ENCODE measurements at places on chromosomes 4 and X.

- no peak for DNase-seq
These were observed 16.2 kb downstream of the POU4F2 start for GRCh38 chr4:146654687-146655520.

DNA sequence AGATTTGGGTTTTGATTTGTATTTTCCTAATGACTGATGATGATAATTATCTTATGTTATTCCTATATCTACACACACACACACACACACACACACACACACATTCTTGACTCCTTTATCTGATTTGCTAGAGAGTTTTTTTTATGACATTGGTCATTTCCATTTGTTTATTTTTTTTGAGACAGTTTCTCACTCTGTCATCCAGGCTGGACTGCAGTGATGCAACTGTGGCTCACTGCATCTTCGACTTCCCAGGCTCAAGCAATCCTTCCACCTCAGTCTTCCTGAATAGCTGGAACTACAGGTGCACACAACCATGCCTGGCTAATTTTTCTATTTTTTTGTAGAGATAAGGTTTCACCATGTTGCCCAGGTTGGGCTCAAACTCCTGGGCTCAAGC is 6.7 kb downstream of the ZNF81 start:
- DNase-seq: no peak

- no peak for DNase-seq
These were observed 136.6 kb downstream of the AFF1 start for GRCh38 chr4:87071401-87071800.

- DNase-seq: no peak
These were observed 91.9 kb downstream of the EGF start for GRCh38 chr4:110004556-110004955.

- DNase-seq: no peak
These were observed 104.5 kb downstream of the UBE2NL start for GRCh38 chrX:143988356-143988755.

- no peak for DNase-seq
These were observed 369.1 kb upstream of the CLNK start for GRCh38 chr4:11053601-11054220.

- DNase-seq: peak; percentile 30
These were observed 18.8 kb upstream of the CHRNA9 start for GRCh38 chr4:40316333-40316781.

DNA sequence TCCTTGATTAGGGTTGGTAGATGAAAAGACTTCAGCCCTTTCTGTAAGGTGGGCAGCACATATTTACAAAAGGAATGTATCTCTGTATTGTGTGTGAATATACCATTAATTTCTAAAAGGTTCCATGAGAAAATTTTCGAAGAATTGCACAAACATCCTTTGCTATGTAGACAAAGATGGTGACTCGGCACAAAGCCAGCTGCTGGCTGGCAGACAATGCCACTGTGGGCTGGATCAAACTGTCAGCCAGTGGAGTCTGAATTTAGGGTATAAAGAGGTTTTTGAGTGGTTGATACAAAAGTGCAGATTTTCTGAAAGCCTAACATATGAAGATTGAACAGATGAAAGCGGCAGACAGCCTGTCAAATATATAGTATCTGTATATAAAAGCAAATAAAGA is 5.6 kb upstream of the TXK start:
- no peak for DNase-seq

DNA sequence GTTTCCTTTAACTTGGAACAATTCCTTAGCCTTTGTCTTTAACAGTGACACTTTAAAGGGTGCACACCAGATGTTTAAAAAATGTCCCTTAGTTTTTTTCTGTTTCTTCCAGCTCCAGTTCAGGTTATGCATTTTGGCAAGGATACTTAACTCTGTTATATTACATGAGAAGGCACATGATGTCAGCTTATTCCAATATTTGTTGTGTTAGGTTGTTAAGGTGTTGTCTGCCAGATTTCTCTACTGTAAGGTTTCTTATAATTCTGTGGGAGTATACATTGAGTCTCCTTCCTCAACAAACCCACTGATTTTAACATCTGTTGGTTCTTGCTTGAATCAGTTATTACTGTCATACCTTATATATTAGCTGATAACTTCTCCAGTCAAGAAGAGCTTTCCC is 33.3 kb downstream of the REST start:
- no peak for DNase-seq

DNA sequence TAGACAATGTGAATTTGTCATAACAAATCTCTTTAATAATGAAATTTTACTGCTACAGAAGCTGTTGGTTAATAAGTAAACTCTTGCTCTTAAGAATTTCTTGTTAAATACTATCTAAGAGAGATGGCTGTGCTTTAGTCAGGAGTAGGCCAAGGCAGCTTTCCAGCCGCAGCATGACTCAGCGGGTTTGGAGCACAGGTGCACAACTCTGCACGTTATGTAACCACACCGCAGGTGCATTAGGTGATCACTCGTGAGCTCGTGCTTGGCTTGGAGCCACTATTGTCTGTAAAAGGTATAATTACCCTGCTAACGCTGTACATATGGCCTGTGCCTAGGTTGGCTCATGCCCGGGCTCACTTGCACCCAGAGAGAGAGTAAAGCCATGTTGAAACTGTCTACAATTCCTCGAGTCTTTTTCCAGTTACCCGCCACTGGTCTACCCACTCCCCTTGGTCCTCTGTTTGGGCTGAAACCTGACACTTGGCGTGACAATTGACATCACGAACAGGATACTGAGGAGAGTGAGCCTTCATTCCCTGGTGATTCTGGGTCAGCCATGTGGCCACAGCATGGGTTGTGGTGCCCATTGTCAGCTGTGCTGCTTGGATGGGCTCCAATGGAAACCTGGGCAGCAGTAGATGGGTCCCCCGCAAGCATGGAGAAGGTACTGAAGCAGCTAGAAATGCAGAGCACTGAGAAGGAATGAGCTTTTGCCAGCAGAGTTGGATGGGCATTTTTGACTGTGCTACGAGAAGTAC is 18.4 kb upstream of the ANAPC4 start:
- no peak for DNase-seq

DNA sequence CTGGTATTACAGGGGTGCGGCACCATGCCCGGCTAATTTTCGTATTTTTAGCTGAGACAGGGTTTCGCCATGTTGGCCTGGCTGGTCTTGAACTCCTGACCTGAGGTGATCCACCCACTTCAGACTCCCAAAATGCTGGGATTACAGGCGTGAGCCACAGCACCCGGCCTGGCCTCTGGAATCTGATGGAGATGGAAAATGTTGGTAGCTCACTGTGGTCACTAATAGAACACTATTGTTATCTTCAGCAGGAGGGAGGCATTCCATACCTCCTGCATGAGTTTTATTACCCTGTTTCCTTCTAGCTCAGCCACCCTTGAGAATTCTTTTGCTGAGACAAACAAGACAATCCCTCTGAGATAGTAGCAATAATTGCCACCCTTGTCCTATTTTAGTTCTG is 105.0 kb downstream of the SHROOM3 start:
- no peak for DNase-seq

DNA sequence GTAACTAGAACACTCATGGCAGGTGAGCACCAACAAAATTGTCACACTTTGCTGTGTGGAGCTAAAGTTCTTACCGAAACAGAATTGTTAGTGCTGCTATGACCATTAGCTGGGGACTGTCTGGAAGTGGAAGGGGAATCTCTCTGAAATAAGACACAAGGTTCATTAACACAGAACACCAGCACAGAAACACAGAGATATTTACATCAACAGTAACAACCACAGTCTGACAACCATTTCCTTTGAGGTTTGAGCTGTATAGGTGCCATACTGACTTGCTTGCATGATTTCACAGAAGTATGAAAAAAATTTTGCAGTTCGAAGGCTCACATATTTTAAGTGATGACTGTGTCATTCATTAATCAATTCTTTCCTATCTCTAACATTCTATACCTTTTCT is 109.8 kb downstream of the NYX start:
- no peak for DNase-seq

- no peak for DNase-seq
These were observed 250.5 kb upstream of the PRKX start for GRCh38 chrX:3963980-3964379.

GRCh38 chrX:53704854-53705253 is 18.3 kb upstream of the HUWE1 start:
- DNase-seq: no peak

- no peak for DNase-seq
These were observed 44.9 kb downstream of the CXCL1 start for GRCh38 chr4:73914071-73914470.

- DNase-seq: no peak
These were observed 33.5 kb upstream of the SPANXD start for GRCh38 chrX:141732031-141732430.

DNA sequence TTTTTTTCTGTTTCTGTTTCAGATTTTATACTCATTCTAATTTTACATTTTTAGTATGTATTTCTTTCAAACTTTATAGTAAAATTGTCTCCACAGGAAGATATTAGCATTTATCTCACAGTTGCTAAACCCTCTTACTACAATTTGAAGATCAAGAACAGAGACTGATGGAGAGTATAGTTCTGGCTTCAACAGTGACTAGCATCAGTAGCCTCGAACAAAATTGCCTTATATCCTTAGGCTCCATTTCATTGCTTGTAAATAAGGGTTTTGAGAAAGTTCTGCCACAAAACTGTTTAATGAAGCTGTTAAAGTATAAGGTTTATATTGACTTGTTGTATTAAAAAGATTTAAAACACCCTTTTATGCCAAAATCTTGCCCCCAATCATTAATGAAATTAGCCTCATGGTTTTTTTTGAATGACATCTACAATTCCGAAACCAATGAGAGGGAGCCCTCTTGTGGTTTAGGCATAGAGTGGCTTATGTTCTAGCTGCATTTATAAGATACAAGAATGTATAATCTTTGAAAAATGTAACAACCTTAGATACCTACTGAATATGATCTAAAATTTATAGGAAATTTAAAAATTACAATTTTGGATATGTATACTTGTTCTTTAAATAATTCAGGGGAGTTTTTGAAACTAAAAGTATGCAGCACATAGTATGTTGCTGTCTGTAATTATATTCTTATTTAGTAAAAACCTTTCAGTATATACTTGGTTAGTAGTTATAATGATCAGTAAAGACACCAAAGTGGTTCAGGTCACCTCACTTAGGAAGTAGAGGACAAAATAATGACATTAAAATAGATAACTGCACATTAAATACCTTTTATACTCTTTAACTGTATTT is 109.8 kb upstream of the HPGD start:
- DNase-seq: no peak
